ENCODE measurements at places on chromosomes 4 and X.

GRCh38 chr4:183831026-183831446 lies 74.1 kb upstream of the STOX2 start:
- DNase-seq = no peak

- no peak for DNase-seq
Measured at GRCh38 chr4:3263876-3264193, 14.9 kb downstream of the MSANTD1 start.

- no peak for DNase-seq
Measured at GRCh38 chr4:168071304-168071703, 21.0 kb upstream of the ANXA10 start.

DNA sequence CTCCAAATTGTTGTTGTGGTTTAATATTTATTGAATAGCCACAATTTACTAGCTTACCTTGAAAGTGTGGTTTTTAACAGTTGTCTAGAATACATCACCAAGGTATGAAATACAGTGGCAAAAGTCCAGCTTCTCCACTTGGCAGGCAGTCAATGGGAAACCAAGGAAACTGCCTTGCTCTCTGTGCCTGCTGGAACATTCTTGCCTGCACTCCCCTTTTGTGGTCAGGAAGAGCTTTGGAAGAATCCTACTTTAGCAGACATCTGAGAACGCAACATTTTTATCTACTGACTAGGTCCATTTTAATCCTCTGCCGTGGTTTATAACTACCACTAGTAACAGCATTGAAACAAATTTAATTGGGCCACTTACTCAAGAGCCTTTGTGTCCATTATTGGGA lies 64.5 kb downstream of the TENM3 start:
- DNase-seq = no peak

DNA sequence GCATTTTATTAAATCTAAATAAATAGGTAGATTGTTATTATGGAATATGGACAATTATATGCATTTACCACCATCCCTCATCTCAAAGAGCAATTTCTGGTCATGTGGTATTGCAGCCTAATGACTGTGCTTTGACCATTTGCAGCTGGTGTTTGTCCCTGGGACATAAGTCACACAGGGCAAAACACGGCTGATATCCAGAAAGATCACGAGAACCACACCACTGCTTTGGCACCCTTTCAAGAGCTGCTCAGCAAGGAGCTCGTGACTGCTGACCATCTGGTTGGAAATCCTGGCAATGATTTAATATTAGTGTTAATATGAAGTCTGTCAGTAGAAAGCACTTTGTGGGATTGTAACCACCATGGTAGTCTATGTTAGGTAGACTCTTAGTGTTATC lies 545.0 kb downstream of the GBA3 start:
- no peak for DNase-seq

DNA sequence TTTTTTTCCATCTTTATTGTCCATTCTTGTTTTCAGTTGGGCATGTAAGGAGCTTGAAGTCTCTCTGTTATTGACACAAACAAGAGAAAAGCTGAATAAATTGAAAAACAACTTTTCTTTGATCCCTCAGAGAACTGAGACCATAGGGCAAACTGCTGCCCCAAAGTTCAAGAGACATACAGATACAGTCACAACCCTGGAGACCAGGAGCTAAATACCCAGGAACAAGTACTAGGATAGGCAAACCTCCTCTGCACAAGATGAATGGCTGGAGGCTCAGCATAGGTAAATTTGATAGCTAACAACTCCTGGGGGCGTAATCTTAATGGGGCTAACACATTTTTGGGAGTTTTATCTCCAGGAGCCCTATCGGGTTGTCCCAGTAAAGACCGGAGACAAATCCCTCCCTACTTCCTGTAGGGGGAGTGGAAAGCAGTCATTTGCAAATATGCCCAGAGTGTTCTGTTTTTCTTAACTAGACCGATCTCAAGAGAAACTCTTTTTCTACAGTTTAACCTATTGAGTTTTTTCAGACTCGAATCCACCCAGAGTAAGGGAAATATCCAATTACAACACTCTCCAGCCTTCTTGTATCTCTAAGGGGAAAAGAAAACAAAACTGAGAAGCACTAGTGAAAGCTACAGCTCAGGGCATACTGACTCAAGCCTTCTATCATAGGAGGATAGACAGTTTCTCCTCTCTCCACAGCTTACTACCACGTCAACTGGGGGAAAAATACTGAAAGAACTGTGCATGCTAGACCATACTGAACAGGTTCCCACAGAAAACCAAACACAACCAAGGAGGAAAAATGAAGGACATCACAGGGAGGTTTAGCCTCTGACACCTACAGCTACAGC lies 23.1 kb downstream of the MAGEA8 start:
- no peak for DNase-seq

All from T-helper 22 cell (primary cell).